Foreskin fibroblast (primary cell): ENCODE measurements at places on chromosomes 2 and 18.

- no peak for DNase-seq
Measured at GRCh38 chr2:201258666-201259615, 1.4 kb upstream of the CASP8 start.

DNA sequence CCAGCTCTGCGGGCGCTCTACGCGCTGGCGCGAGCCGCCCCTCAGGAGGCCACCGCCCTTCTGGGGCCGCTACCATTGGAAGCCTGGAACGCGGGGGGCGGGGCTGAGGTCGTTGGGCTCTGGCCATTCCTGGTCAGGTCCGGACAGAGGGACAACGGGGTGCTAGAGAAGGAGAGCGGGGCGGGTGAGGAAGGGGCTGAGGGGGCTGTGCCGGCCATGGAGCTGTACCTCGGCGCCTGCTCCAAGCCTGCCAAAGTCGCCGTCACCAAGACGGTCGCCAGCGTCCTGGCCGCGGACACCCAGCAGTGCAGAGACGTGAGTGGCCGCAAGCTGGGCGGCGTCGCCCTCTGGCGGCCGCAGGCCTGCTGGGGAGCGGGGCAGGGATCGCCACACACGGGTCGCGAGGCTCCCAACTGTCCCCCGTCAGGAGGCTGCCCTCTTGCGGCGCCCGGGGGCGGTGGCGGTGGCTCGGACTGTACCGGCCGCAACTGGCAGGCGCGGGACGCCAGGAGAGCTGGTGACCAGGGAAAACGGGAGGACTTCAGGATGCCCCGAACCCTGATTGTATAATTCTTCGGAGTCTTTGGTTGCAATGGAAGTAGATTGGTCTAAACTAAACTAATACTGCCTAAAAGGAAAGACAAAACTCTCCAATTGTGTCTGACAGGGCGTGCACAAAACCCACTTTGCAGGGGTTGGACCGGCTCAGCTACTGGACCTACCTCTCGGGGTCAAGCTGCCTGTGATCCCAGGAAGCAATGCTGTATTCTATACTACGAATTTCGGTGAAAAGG lies at the start of gene FSIP2:
Gene FSIP2, plus strand, starts transcription at position 126 of the 794 bp plus-strand sequence. Its CDS starts 91 bp downstream, at position 217.
- DNase-seq: peak; percentile 66

GRCh38 chr2:181779288-181780021 lies 99.1 kb upstream of the NEUROD1 start:
- peak; percentile 23 for DNase-seq

DNA sequence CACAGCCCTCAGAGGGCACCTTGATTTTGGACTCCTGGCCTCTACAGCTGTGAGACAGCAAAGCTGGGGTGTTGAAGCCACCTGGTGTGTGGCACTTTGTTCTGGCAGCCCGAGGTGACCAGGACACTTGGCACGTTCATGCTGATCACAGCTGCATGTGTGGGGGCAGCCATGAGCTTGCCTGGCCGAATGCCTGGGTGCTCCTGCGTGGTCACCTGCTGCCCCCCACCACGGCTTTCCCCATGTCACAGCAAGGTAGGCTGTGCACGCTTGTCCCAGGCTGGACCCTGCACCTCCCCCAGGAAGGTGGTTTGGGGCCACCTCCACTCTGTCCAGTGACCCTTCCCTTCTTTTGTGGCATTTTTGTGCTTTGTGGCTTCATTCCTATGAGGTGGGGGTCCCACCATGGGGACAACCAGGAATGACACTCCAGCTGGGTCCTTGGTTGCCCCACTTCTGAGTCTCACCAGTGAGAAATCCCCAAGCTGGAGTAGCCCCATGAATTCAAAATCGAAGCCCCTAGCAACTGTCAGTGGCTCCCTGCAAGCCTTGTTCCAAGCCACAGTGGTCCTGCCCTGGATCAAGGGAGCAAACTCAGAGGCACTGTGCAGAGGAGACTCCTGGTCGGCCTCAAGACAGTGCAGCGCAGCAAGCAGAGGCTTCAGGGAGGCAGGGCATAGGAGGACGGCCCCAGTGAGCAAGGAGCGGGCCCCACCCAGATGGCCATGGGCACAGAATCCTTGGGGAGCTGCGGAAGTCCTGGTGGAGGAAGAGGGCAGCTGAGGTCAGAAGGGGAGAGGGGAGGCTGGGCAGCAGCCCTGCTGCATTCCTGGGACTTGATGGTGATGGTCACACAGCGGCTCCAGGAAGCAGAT lies 121.4 kb upstream of the HS6ST1 start:
- no peak for DNase-seq

- no peak for DNase-seq
Measured at GRCh38 chr2:41879235-41879916, 168.4 kb upstream of the PKDCC start.

DNA sequence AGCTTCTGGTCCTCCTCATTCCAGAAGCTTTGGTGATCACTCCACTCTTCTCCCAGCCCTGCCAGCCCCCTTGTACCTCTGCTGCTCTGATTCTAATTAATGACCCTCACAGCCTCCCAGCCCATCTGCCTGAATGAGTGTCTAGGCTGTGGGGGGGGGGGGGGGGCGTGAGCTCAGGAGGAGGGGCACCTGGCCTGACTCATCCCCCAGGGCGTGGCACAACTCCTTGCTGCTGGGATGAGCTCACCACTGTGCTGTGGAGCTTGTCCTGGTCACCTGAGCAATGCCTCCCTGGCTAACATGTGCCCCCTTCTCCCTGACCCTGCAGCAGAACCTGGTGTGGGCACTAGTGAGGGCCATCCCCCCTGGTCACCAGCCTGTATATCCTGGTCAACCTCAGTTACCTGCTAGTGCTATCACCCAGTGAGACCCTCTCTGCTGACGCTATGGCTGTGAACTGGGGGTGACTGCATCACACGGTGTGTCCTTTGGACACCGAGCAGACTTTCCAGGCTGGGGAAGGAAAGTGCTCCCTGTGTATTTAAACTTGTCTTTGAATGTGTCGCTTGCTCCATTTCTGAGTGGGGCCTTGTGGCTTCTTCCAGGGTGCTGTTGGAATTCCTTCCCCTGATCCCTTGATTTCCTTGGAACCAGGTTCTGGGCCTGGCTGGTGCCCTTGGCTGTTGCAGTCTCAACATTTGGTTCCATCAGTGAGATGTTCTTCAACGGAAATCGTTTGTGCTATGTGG lies 41.5 kb upstream of the PUM2 start:
- DNase-seq: no peak

GRCh38 chr2:200985799-200986198 lies 22.3 kb upstream of the ORC2 start:
- peak; percentile 35 for DNase-seq

- DNase-seq: no peak
Measured at GRCh38 chr2:217505303-217505702, 497.5 kb downstream of the TNS1 start.

DNA sequence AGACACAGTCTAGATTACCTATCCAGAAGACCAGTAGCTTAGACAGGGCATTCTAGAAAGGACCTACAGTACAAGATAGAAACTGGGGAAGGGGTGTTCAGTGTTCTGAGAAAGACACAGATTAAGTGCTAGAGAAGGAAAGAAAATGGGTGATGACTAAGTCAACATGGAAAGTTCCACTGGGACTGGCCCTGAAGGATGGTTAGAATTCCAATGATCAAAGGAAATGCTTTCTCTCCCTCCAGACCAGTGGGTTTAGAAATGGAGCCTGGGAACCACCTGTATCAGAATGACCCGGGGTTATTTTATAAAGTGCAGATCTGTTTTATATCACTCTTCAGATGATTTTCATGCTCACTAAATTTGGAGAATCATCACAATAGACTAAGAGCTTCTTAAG lies 5.8 kb upstream of the COLEC12 start:
- DNase-seq: no peak

DNA sequence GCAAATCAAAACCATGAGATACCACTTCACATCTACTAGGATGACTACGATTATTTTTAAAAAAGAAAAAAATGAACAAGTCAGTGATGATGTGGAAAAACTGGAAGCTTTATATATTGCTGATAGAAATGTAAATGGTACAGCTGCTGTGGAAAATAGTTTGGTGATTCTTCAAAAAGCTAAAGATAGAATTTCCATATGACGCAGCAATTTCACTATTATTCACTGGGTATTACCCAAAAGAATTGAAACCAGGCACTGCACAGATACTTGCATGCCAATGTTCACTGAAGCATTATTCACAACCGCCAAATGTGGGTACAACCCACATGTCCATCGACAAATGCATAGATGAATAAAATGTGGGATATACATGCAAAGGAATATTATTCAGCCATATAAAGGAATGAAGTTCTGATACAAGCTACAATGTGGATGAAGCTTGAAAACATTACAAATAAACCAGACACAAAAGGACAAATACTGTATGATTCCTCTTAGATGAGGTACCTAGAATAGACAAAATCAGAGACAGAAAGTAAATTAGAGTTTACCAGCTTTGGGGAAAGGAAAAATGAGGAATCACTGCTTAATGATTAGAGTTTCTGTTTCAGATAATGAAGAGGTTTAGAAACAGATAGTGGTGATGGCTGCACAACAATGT lies 11.1 kb downstream of the RTTN start:
- no peak for DNase-seq

- DNase-seq: no peak
Measured at GRCh38 chr2:70641263-70641784, 87.7 kb upstream of the TGFA start.

- DNase-seq: peak; percentile 58
Measured at GRCh38 chr2:144515696-144516410, 4.1 kb downstream of the ZEB2 start.

DNA sequence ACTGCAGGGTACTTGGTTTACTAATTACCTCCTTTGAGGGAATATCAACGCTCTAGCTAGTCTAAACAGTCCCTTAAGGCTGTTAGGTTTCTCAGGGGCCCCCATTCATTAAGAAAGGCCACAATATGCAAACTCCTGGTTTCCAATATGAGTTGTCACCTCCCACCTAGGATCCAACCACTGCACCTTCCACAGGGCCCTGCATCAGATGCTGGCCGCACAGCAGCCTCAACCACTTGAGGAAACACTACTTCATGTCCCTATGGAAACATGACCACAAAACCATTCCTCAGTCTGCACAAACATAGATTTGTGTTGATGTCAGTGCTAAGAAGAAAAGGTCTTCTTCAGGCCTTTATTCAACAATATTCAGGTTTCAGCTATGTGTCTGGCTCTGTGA lies 40.9 kb downstream of the STAT4 start:
- DNase-seq: no peak

DNA sequence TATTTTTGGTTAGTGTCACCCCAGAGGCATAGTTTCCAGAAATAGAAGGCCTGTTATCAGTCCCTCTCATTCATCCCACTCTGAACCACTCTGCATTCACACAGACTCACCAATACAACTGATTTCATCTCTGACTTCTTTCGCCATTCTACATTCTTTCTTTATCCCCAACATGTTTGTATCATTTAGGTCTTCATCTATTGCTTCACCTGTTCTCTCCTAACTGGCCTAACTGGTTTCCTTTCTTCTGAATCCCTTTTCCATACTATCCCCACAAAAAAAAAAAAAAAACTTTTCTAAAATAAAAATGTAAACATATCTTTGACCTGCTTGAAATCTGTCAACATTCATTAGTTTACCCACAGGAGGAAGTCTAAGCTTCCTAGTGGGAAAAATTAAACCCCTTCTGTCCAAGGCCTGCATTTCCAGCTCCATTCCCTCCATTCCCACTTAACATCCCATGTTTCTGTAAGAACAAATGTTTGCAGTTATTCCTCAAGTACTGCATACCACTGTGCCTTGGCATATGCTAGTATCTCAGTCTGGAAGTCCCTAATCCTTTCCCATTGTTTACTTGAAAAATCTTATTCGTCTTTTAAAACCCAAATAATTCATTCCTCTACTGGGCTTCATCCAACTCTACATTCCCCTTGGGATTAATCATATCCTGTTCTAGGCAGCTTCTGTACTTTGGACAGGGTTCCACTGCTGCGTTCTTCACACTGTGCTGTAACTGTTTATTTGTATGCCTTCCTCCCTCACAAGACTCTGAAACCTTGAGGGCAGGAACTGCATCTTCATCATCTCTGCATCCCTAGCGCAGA lies 68.5 kb downstream of the FIGN start:
- DNase-seq: peak; percentile 84

- DNase-seq: no peak
Measured at GRCh38 chr2:132978840-132979239, 308.8 kb upstream of the LYPD1 start.

DNA sequence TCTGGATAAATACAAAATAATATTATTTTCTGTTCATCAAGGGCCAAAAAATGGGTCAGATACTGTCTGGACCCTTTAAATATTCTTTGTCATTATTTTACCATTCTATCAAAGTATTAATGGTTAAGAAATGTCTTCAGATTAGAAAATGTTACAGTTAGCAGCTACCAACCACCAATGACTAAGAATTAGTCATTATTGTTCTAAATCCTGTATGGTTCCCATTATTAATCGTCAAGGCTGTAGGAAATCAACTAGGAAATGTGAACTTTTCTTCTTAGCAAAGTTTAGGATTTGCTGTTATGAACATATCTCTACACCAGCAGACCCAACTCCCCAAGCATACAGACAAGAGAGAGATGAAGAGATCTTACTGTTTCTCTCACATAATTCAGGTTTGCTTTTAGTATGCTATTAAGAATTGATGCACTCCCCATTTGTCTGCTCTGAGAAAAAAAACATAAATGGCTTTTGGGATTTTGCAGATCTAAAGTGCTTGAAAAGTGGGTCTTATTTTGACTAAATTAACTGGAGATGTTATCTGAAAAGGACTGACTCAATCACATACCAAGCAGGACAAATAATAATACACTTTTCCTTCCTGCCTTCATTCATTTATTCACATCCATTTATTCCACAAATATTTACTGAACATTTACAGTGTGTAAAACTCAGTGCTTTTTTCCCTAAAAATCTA lies 147.7 kb downstream of the PPP1R1C start:
- DNase-seq: no peak

DNA sequence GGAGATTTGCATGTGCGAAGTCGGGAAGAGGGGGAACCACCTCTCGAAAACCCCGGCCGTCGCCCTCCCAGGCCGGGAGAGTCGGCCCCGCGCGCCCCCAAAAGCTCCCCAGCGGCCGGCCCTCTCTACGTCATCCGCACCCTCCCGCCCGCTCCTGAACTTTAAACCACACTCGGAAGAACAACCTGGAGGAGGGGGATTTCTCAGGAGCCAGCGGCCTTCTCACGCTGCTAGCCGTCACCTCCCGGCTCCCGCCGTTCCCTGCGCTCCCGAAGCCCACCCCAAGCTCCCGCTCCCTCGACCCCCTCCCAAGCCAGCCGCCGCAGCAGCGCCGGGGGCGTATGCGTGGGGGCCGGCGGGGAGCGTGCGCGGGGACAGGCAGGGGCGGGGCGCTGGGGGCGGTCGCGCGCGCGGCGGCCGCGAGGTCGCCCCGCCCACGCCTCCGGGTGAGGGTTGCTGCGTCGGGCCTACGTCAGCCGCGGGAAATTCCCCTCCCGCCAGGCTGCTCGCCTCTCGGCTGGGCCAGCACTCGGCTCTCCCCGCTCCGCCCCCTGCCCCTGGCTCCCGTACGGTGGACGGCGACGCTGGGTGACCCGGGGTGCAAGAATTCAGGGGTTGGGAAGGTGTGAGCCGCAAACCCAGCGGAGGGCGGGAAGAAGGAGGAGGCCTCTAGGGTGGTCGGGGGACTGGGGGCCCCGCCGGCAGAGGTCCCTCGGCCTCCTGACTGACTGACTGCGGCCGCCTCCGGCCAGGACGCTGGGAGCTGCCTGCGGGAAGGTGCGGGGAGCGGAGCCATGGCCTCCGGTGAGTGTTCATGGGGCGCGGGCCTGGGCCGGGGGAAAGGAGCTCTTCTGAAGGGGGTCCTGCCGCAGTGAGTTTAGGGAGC lies at the start of gene REL:
Gene REL, plus strand, starts transcription at position 528 of the 886 bp plus-strand sequence. Its CDS starts 267 bp downstream, at position 795.
- DNase-seq: peak; percentile 97

- no peak for DNase-seq
Measured at GRCh38 chr2:168490946-168491605, 35.0 kb downstream of the CERS6 start.
